Stimulated activated CD4-positive, alpha-beta T cell treated with anti-CD3 and anti-CD28 coated beads, Interleukin-12 subunit alpha, Interleukin-12 subunit beta, amount 100 ng/mL, for 4 hours (primary cell): ENCODE measurements at places on chromosomes 12 and 14.

- no peak for DNase-seq
These were observed 87.8 kb downstream of the ZFP36L1 start for GRCh38 chr14:68704736-68705720.

GRCh38 chr14:31566456-31566855, 5.3 kb downstream of the NUBPL start:
- no peak for DNase-seq

DNA sequence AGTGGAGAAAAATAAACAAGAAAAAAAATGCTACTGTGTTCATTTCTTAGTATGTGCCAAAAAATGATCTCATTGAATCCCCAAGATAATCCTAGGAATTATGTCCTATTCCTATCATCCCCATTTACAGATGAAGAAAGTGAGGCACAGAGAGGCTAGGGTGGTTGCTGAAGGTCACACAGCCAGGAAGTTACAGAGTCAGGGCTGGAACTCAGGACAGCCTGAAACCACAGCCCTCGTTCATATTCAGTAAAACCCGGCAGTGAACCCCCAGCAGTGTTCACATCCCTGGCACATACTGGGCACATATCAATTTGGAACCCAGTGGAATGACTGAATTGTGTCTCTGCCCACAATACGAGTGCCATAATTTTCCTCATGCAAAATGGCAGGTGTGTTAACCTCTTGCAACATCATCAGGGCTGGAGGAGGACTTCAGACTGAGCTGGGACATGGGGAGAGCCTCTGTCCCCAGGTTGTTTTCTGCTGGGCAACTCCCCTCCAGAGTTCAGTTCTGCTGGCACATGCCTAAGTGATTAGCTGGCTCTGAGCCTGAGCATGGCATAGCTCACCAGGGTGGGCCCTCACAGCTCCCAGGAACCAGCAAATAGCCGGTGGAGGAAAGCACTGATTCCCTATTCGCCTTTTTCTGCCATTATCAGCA, 2.0 kb upstream of the PPP1CC start:
- no peak for DNase-seq

DNA sequence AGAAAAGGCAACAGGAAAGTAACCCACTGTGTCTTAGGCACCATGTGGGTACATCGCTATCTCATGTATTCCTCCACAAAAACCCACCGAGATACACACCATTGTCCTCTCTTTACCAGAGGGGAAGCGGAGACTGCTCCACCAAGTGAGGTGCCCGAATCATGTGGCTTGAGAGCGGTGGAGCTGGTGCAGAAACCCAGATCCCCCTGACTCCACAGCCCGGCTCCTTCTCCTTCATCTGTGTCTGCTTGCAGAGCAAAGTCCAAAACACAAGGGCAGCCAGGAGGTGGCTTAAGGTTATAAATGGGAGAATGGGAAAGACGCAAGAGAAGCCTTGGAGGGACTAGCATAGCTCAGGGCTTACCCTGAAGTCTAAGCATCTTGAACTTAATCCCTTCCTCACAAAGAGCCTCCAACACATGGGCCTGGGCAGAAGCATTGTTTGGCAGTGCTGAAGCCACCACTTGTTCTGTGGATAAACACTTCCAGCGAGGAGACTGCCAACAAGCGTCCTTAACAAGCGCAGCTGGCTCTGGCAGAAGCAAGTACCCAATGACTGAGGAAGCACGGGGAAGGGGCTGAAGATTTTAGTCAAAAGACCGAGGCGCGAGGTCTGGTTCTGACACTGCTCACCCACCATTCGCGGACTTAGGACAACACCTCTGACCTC, 83.0 kb downstream of the TTC7B start:
- DNase-seq: no peak

GRCh38 chr14:22980672-22981089, 1.7 kb downstream of the AJUBA start:
- peak; percentile 51 for DNase-seq

GRCh38 chr12:45591635-45592034, 137.9 kb upstream of the ARID2 start:
- no peak for DNase-seq

DNA sequence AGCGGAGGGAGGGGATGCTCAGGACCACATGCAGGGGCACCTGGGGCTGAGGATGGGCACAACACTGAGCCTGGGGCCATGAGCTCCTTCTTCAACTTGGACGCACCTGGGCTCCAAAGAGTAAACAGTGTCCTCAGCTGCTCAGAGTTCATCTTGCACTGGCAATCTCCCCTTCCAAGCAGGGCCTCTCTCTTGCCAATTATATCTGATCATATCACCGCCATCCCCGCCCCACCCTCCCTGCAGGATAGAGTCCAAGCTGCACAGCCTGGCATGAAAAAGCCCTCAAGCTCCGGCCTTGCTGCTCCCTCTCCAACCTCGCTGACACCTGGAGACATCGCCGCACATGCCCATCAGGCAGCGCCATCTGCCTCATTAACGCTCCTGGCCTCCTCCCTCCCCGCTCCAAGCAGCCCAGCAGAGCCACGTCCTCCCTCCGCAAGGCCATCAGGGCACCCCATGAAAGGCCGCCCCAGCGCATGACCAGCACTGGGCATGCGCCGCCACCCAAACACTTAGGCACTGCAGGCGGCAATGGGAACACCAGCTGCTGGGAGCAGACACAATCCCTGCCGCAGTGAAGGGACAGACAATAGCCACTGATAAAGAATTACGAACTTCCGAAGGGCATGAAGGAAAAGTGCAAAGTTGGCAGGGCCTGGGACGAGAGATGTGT, 88.8 kb downstream of the CHGA start:
- DNase-seq: no peak

GRCh38 chr12:31728289-31728916, 418 bp downstream of the AMN1 start:
- DNase-seq: peak; percentile 19

DNA sequence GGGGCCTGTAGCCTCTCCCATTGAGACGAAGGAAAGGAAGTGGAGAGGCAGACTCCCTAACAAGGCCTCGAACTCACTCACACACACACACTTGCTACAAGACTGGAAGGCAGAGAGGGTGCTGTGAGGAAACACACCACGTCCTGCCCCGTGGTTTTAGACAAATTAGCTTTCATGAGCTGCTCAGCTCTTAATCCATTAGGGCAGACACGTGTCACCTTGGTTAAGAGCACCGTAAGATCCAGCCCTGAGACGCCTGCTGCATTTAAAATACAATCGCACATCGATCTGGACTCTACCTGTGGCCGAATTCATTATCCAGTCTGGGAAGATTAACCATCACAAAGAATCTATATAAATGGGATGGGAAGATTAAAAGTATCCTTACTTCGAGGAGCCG, 72.0 kb downstream of the RIMBP2 start:
- DNase-seq: no peak

- DNase-seq: no peak
These were observed 66.3 kb downstream of the ZNF664 start for GRCh38 chr12:124039276-124039675.

DNA sequence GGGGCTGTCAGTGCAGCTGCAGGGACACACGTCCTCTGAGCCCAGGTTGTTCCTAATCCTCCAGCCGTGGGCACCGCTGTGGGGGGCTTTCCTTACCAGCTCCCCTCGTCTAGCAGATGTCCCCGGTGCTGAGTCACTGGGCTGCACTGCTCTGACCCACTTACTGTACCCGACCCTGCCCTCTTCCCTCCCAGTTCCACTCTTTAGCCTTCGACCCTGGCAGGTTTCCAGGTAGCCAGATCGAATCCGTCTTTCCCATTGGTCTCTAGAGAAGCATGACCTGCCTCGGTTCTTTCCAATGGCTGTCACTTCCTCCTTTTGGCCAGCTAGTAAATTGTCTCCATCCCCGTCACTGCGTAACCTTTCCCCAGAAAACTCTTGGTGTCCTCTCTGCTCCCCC, 48.4 kb downstream of the ELK3 start:
- no peak for DNase-seq

DNA sequence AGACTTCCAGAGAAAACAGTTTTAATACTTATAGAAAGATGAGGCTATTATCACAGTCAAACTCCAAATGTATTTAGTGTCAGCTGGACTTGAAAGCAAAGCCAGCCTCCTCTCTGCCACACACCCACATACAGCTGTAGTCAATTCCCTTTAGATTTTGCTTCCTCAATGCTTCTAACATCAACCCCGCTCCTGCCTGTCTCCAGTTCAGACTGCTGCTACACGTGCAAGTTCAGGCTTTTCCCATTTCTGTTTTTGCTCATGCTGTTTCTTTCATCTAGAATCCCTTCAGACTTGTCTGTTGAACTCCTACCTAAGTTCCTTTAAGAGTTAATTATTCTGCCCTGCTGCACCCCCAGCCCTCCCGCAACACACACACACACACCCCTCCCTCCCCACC, 380.0 kb downstream of the KCNH5 start:
- no peak for DNase-seq

- DNase-seq: peak; percentile 44
These were observed 882 bp downstream of the HECTD1 start for GRCh38 chr14:31206536-31207286.

GRCh38 chr14:57189070-57189469, 79.6 kb downstream of the EXOC5 start:
- no peak for DNase-seq

DNA sequence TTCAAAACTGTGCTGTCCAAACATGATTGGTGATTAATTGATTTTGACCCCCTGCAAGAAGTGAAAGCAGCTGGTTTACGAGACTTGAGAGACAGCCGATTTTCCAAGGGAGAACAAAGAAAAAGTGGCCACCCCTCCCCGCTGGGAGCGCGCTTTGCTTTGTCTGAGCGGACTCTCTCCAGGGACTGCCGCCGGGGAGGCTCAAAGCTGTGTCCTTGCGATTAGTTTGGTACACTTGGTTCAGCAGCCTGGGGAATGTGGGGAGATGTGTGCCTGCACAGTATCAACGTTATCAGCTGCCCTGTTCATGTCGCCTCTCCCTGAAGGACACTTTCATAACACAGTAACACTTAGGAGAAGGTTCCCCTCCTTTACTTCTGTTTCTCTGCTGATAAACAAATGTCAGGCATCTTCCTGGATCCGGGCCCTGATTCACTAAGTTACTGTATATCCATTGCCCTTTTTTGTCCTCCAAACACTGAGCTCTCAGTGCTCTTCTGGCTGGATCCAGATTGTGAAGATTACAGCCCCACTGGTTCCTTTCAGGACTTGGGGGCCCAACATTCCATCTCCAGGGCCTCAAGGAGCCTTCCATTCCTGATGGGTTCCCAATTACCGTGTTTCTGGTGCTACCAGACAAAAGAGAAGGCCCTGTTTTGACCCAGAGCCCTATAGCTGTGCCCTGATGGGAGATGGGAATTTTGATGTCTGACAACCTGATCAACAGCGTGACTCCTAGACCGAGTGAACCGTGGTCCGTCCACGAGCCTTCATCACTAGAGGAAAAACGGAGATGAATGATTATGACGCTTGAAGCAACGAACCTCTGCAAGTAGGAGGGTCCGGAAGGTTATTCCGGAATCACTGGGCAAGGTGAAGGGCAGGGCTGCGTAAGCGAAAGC, 31.7 kb upstream of the TUBA1C start:
- DNase-seq: no peak

- no peak for DNase-seq
These were observed 2.8 kb upstream of the TMEM119 start for GRCh38 chr12:108600702-108601007.

DNA sequence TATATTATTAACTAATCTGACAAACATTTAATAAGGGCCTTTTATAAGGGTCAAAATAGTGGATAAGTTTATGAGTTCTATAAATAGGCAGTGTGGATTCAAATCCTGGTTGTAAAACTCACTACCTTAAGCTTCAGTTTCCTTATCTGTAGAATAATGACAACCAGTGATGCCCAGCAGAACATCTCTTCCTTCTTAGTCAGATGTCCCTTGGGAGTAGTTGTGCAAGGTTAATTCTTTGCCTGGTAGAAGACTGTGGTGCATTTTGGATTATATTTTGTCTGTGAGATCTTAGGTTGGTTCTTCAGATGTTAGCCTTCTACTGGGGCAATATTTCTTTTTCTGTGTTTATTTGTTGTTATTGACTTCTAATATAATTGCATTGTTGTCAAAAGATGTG, 59.5 kb downstream of the ARID2 start:
- DNase-seq: no peak

- no peak for DNase-seq
These were observed 14.4 kb downstream of the PLEKHG7 start for GRCh38 chr12:92717202-92717601.

- no peak for DNase-seq
These were observed 70.4 kb downstream of the TBK1 start for GRCh38 chr12:64522316-64522715.

GRCh38 chr12:104750061-104750460, 208.0 kb downstream of the SLC41A2 start:
- DNase-seq: no peak

- no peak for DNase-seq
These were observed 54.2 kb downstream of the SUDS3 start for GRCh38 chr12:118430516-118430915.

- DNase-seq: no peak
These were observed 18.1 kb upstream of the EIF5 start for GRCh38 chr14:103315941-103316340.

GRCh38 chr12:123150275-123150743, 581 bp downstream of the PITPNM2 start:
- peak; percentile 28 for DNase-seq

- DNase-seq: no peak
These were observed 103.5 kb downstream of the CACNA1C start for GRCh38 chr12:2156333-2156732.

DNA sequence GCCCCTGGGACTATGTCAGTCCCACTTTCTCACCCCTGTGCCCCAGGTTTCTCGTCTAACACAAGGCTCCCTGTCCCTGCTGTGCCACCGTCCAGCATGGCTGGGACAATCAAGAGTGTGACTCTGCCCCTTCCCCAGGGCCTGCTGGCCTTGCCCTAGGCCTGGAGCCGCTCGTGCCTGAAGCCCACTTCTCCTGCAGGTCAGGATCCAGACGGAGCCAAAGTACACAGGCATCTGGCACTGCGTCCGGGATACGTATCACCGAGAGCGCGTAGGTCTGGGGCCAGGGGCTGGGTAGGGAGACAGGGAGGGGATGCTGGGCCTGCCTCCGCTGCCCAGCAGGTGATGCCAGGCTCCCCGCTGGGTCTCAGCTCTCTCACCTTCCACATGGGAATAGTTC, 2.8 kb downstream of the SLC25A47 start:
- DNase-seq: no peak
